ENCODE measurements at places on chromosomes 13 and 19. TPM values are rescaled to one million over a fixed set of nuclear protein-coding genes. Genes with fewer than 3 reads are reported as not detected.

DNA sequence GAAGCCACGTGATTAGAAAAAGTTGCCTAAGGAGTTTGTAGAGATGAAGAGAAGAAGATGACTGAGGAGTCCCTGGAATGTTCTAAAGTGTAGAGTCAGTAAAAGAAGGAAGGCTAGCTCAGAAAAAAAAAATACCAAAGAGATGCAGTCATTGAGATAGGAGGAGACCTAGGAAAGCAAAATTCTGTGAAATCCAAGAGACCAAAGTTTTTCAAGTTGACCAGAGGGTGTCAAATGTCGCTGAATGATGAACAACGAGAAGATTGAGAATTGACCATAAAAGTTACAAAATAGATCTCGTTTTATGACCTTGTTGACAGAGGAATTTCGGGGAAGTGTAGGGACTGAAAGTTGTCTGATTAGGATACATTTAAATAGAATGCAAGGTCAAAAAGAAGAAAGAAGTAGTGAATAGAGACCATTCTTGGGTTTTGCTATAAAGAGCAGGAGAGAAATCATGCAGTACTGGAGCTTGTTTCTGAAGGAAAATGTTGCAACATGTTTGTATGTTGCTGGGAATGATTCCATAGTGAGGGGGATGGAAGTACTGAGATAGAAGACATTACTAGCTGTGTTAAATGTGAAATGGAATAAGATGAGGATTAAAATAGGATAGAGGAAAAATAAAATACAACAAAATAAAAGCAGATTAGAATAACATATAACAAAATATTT, 30.2 kb upstream of the HTR2A start:
- no peak for DNase-seq

- DNase-seq: no peak
Observed at GRCh38 chr13:98405107-98405571, 171.8 kb downstream of the STK24 start.

The LRRC25 gene
- total RNA-seq: 0.06 TPM

The FREM2 gene
- 1.0 TPM for total RNA-seq

- DNase-seq: no peak
Observed at GRCh38 chr13:98476106-98476505, 100.8 kb downstream of the STK24 start.

The DCAF15 gene
- total RNA-seq: 49.5 TPM

DNA sequence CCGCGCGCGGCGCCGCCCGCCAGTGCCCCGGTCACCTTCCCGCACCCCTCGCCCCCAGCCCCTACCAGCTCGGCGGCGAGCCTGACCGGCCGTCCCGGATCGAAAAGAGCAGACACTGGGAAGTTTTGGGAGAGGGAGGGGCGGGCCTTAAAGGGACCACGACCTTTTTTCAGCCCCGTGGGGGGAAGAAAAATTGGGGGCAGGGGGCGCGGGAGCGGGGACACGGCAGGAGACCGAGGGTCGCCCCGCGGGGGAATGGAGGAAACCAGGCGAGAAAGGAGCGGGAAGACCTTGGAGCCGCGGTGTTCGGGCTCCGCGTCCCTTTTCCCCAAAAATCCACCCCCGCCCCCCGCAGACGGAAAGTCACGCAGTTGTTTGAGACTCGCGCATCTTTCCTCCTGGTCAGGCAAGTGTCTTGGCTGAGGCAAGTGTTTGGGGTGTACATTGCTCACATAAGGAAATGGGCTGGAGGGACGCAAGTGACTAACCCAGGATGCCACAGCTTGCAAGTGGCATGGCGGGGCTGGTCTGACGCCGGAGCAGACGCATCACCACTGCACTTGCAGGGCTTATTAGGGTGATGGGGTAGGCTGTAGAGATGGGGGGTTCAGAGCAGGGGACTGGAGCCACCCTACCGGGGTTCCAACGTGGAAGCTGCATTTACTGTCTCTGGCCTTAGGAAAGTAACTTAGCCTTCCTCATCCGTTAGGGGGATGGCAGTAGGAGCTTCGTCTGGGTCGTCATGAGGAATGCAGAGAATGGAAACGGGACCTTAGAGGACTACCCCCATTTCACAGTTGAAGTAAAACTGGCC, 2.7 kb upstream of the HNRNPL start:
- DNase-seq: no peak

The MEDAG gene
- 0.17 TPM for total RNA-seq

DNA sequence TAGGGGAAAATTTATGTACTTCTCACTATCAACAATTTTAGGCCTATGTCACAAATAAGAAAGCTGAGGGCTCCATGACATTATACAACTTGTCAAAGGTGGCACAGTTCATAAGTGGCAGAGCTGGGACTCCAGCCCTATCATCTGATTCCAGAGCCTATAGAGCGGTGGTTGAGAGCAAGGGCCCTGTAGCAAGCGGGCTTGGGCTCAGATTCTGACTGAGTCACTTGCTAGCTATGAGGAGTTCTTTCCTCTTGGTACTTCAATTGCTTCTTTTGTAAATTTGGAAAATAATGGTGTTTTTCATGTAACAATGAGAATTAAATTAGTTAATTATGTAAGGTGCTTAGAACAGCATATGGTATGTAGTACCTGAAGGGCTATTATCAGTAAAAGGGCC, 28.7 kb upstream of the FAM216B start:
- DNase-seq: no peak

Data from epithelial cell of proximal tubule (primary cell).